ENCODE measurements at places on chromosomes 6 and 20. TPM values are rescaled to one million over a fixed set of nuclear protein-coding genes. Genes with fewer than 3 reads are reported as not detected.

NOL7 gene
- total RNA-seq = 62.1 TPM

- H3K27me3 ChIP-seq = no peaks in the 10 kb centered on the region
- no peaks in the 10 kb centered on the region for H3K36me3 ChIP-seq
- H3K27ac ChIP-seq = no peak overlapping the region
- H3K4me1 ChIP-seq = no peaks in the 10 kb centered on the region
- no peak overlapping the region for H3K4me3 ChIP-seq
- no peak for DNase-seq
Observed at GRCh38 chr6:146814148-146814750, 215.5 kb downstream of the ADGB start.

- no peaks in the 10 kb centered on the region for H3K4me1 ChIP-seq
- H3K36me3 ChIP-seq = no peaks in the 10 kb centered on the region
- H3K27ac ChIP-seq = no peak within 1 kb of the TSS
- H3K27me3 ChIP-seq = no peaks in the 10 kb centered on the region
- peak; percentile 18 for DNase-seq
Observed at GRCh38 chr20:38165089-38165965, at the start of gene TGM2. Gene TGM2, minus strand, starts transcription at chr20:38165270. Its CDS starts 72 bp downstream, at chr20:38165198.

DNA sequence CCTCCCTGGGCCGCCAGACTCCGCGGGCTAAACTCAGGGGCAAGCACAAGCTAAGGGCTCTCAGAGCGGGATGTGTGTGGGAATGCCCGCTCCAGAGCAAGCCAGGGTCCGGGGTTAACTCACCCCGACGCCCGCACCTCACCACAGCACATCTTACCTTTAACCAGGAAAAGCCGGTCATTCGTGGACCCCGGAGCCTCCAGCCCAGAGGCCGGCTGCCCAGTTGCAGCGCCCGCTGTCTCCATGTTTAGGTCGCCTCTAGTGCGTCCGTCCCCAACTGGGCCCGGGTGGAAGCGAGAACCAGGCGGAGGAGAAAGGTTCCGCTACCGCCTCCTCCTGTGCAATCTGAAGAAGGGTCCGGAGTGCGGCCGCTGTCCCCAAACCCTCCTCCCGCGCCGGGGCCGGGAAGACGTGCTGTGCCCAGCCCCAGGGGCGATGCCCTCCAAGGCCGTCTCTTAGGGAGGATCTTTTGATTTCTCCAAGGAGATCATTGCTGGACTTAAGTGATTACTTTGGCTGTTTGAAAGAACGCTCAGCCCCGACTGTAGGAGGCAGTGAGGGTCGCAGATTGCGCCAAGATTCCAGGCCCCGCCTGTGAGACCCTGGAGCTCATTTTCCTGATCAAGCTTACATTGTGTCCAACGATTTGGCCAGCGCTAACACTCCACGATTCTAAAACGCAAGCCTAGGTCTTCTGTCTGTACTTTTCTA, at the start of gene TMEM242:
TMEM242 (minus strand) TSS at position 265 of the 711 bp plus-strand sequence; CDS start at position 245, 20 bp downstream.
- peak within 1 kb of the TSS; percentile 62 for H3K27ac ChIP-seq
- H3K4me1 ChIP-seq = peaks cover 16% of the 10 kb centered on the region
- H3K36me3 ChIP-seq = peaks cover 3% of the 10 kb centered on the region

GRCh38 chr6:30101444-30102413, 11.2 kb downstream of the TRIM31 start:
- peak overlapping the region; percentile 18 for H3K27ac ChIP-seq
- H3K27me3 ChIP-seq = peaks cover 20% of the 10 kb centered on the region
- peak; percentile 35 for DNase-seq
- H3K4me3 ChIP-seq = peak overlapping the region; percentile 46

- no peaks in the 10 kb centered on the region for H3K27me3 ChIP-seq
- peaks cover 12% of the 10 kb centered on the region for H3K4me1 ChIP-seq
- DNase-seq = peak; percentile 39
- peak overlapping the region; percentile 40 for H3K4me3 ChIP-seq
Observed at GRCh38 chr20:4592316-4593148, 129.2 kb upstream of the PRND start.

All from CD4-positive, alpha-beta memory T cell (primary cell).